Cardiac muscle cell (in vitro differentiated cells and primary cell): ENCODE measurements at places on chromosomes 12 and 14. TPM values are rescaled to one million over a fixed set of nuclear protein-coding genes. Genes with fewer than 3 reads are reported as not detected.

DNA sequence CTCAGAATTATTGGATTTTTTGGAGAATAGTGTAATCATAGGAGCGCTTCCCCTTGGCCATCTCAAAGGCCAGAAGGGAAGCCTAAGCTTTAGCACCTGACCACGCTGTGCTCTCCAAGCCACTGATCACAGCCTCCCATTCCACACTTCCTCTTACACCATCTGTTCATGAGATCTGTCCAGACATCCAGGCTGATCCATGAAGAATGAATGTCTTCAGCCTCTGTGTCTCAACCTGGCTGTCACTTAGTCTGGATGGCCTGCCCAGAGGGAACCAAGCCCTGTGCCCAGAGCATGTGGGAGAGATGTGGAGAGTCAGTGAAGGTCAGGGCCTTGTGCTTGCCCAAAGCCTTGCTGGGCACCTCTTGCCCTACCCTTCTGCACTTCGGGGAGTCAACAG is 40.5 kb downstream of the TSPAN11 start:
- H3K36me3 ChIP-seq = no peaks in the 10 kb centered on the region
- DNase-seq = no peak
- H3K27me3 ChIP-seq = no peaks in the 10 kb centered on the region
- no peak overlapping the region for H3K27ac ChIP-seq
- peaks cover 23% of the 10 kb centered on the region for H3K4me1 ChIP-seq
- H3K4me3 ChIP-seq = no peak overlapping the region

DNA sequence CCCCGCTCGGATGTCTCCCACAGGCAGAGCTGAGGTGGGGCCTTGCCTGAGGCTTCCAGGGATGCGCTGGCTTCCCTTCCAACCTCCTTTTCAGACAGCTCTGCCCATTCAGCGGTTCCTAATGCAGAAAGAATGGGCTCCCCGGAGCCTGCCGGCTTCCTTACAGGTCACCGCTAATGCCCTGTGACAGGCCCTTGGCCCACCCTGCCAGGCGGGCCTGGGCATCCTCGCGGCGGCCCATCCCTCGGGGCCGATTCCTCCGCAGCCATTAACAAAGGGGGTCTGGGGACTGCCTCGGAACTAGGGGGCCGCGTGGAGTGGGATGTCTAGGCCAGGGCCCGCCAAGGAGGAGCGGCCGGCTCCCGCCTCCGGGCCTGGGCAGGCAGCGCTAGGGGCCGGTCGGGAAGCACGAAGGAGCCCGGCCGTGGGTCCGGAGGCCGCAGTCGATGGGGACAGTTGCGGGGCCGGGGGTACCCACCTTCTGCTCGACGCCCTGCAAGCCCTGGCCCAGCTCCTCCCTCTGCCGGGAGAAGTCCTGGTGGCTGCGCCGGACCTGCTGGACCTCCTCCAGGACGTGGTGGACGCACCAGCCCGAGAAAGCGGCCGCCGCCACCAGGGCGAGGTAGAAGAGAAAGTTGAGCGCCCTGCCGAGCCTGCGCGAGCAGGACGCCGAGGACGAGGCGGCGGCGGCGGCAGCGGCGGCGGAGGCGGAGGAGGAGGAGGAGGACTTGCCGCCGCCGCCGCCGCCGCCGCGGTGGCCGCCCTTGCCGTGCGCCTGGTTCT is 738 bp downstream of the CKAP4 start:
- H3K4me1 ChIP-seq = peaks cover 16% of the 10 kb centered on the region
- peak overlapping the region; percentile 93 for H3K27ac ChIP-seq
- H3K4me3 ChIP-seq = peak overlapping the region; percentile 49
- peak; percentile 77 for DNase-seq
- peaks cover 9% of the 10 kb centered on the region for H3K36me3 ChIP-seq
- no peaks in the 10 kb centered on the region for H3K27me3 ChIP-seq

- peaks cover 31% of the 10 kb centered on the region for H3K4me1 ChIP-seq
- no peak overlapping the region for H3K27ac ChIP-seq
- no peak for DNase-seq
- no peak overlapping the region for H3K4me3 ChIP-seq
- peaks cover 4% of the 10 kb centered on the region for H3K36me3 ChIP-seq
Observed at GRCh38 chr12:110223777-110224378, 57.2 kb upstream of the ATP2A2 start.

Gene AKT1
- total RNA-seq = 173 and 190 TPM in 2 replicates

- no peak overlapping the region for H3K4me3 ChIP-seq
- H3K36me3 ChIP-seq = no peaks in the 10 kb centered on the region
- H3K4me1 ChIP-seq = peaks cover 4% of the 10 kb centered on the region
- no peak overlapping the region for H3K27ac ChIP-seq
- peak; percentile 2 for DNase-seq
Observed at GRCh38 chr14:42671636-42672035, 1065.0 kb downstream of the LRFN5 start.
